ENCODE measurements at places on chromosomes 12 and 14.

GRCh38 chr12:86429824-86430223 lies 173.6 kb upstream of the MGAT4C start:
- no peak for DNase-seq

DNA sequence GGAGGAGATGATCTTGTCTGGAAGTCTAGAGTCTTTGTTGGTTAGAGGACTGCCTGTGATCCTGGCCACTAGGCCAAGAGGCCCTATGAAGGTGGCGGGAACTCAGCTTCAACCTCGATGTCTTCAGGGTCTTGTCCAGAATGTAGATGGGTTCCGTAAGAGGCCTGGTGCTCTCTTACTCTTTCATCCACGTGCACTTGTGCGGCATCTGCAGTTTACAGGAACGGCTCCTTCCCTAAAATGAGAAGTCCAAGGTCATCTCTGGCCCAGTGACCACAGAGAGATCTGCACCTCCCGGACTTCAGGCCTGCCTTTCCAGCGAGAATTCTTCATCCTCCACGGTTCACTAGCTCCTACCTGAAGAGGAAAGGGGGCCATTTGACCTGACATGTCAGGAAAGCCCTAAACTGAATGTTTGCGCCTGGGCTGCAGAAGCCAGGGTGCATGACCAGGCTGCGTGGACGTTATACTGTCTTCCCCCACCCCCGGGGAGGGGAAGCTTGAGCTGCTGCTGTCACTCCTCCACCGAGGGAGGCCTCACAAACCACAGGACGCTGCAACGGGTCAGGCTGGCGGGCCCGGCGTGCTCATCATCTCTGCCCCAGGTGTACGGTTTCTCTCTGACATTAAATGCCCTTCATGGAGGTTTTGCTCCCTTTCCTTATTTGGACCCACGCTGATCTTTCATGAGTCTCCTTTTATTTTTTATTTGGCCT lies 17.7 kb downstream of the WNT5B start:
- DNase-seq = no peak

DNA sequence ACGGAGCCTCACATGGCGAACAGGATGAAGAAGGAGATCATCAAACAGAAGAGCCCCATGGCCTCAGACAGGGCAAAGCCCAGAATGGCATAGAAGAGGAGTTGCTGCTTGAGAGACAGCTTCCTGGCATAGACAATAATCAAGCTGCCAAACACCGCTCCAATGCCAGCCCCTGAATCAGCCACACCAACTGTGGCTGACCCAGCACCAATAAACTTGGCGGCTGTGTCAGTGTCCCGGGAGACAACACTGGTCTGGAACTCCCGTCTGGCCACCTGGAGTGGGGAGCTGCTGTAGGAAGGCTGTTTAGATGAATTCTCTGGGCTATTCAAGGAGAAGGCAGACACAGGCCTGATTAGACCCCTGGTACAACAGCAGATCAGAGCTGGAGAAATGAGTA lies 100.1 kb downstream of the HEATR5A start:
- DNase-seq = no peak

- DNase-seq = no peak
Measured at GRCh38 chr14:85060121-85060520, 469.8 kb upstream of the FLRT2 start.

All from activated CD4-positive, CD25-positive, alpha-beta regulatory T cell (primary cell).